Activated T-helper 2 cell treated with anti-CD3 and anti-CD28 coated beads, Interferon-gamma antibody, Interleukin-2, Interleukin-4, amounts not matched to agents 10 μg/mL and 5 μg/mL and 100 μg/mL, durations not matched to agents 14 hours and 24 hours and 36 hours (primary cell): ENCODE measurements at places on chromosomes 2 and 18. TPM values are rescaled to one million over a fixed set of nuclear protein-coding genes. Genes with fewer than 3 reads are reported as not detected.

- DNase-seq = no peak
Observed at GRCh38 chr2:207655000-207655399, 29.8 kb upstream of the METTL21A start.

GRCh38 chr2:23673830-23674679 is 252.9 kb downstream of the ATAD2B start:
- DNase-seq = no peak

DNA sequence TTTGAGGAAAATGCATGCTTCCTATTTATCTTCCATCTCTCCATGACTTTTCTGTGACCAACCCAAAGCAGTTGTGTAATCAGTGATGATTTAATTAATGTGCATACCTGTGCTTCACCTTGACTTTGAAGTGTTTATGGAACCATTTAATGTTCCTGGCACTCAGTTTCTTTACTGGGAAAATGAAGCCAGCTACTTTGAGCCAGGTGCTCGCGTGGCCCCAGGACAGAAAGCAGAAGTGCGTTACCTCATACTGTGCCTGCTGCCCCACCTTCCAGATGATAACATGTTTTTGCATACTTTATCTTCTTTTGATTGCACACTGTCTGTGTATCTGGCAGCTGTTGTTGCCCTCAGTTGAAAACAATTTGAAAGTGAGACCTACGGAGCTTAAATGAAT is 61.3 kb downstream of the PMAIP1 start:
- DNase-seq = no peak

- DNase-seq = no peak
Observed at GRCh38 chr2:12844511-12844910, 127.8 kb downstream of the TRIB2 start.

- DNase-seq = no peak
Observed at GRCh38 chr2:236752096-236752495, 182.5 kb downstream of the ACKR3 start.

DNA sequence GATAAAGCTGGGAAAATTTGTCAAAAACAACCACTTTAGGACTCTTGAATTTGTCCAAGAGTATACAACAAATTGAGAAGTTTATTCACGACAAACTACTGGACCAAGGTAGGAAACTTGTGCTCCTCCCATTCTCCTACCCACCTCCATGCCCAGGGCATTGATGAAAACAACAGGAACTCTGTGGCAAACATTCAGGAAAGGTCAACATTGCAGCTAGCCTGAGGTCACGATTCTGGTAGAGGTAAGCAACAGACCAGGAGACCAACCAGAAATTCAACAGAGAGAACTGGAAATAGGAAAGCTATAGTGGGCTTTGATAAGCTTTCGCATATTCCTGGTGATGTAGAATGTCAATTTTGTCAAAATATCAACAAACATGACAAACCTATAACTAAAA is 209.1 kb upstream of the CTAGE1 start:
- DNase-seq = no peak

- DNase-seq = no peak
Observed at GRCh38 chr2:101396316-101396717, 9.0 kb upstream of the CREG2 start.

DNA sequence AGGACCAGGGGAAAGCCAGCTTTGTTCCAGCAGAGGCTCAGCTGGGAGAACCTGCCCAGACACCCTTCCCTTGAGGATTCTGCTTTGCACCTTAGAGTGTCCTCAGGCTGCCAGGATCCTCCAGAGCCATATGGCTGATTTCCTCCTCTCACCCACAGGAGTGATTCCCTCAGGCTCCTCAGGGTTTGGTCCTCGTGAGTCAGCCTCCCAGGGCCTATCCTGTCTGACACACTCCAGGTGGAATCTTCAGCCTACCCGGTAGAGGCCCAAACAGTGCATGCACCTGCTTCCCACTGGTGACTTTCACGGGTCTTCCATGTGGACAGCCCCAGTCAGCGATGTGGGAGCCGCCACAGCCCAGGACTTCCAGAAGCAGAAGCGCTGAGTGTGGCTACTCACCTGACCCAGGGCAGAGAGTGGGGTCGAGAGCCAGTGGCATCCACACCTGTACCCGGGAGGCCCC is 73.3 kb downstream of the TFCP2L1 start:
- DNase-seq = no peak

IHH gene
- total RNA-seq = 0.09 TPM in 1 of 2 replicates, not detected in the other

CD207 gene
- total RNA-seq = not detected in 2 replicates

MOCOS gene
- 0.16 and 0.25 TPM in 2 replicates for total RNA-seq

ATP8B1 gene
- total RNA-seq = not detected in 2 replicates

VWC2L gene
- total RNA-seq = not detected in 2 replicates

CDH7 gene
- not detected in 2 replicates for total RNA-seq

CNRIP1 gene
- total RNA-seq = not detected in 2 replicates
